ENCODE measurements at places on chromosomes 12 and 14. TPM values are rescaled to one million over a fixed set of nuclear protein-coding genes. Genes with fewer than 3 reads are reported as not detected.
A peak's percentile ranks its signal among the peaks of the same experiment; 100 is the strongest.

The AHNAK2 gene
- total RNA-seq, result 72.0 TPM

The TCL1B gene
- total RNA-seq, result not detected

The LTBP2 gene
- 10.4 TPM for total RNA-seq

The ZNF605 gene
- 15.2 TPM for total RNA-seq

The GPR162 gene
- 5.0 TPM for total RNA-seq

The TPPP2 gene
- total RNA-seq, result not detected

The LALBA gene
- total RNA-seq, result not detected

The MDM2 gene
- 103 TPM for total RNA-seq

The TBX5 gene
- not detected for total RNA-seq

The SLC5A8 gene
- total RNA-seq, result 1.6 TPM

The CYP46A1 gene
- total RNA-seq, result 0.82 TPM

The PTPRO gene
- 4.6 TPM for total RNA-seq

The ZNF219 gene
- 24.6 TPM for total RNA-seq

The SYNE3 gene
- 18.5 TPM for total RNA-seq

- no peaks in the 10 kb centered on the region for H3K4me1 ChIP-seq
- H3K36me3 ChIP-seq, result no peaks in the 10 kb centered on the region
- H3K4me3 ChIP-seq, result no peak overlapping the region
- no peak overlapping the region for H3K27ac ChIP-seq
- DNase-seq, result no peak
Measured at GRCh38 chr12:3170423-3171194, 93.4 kb downstream of the TSPAN9 start.

GRCh38 chr12:131266591-131267467 lies 313.1 kb downstream of the ADGRD1 start:
- no peak for DNase-seq
- H3K4me3 ChIP-seq, result no peak overlapping the region
- peaks cover 2% of the 10 kb centered on the region for H3K4me1 ChIP-seq
- H3K27ac ChIP-seq, result no peak overlapping the region
- no peaks in the 10 kb centered on the region for H3K27me3 ChIP-seq
- no peaks in the 10 kb centered on the region for H3K36me3 ChIP-seq

- H3K4me1 ChIP-seq, result peaks cover 25% of the 10 kb centered on the region
- H3K4me3 ChIP-seq, result peak overlapping the region; percentile 61
- DNase-seq, result no peak
- no peaks in the 10 kb centered on the region for H3K27me3 ChIP-seq
Measured at GRCh38 chr14:99604766-99605298, 825 bp upstream of the CCDC85C start.

GRCh38 chr12:27711317-27711682 lies 668 bp downstream of the MRPS35 start:
- H3K4me1 ChIP-seq, result no peaks in the 10 kb centered on the region
- DNase-seq, result no peak
- H3K27me3 ChIP-seq, result no peaks in the 10 kb centered on the region
- H3K4me3 ChIP-seq, result peak overlapping the region; percentile 93

- H3K27ac ChIP-seq, result no peak overlapping the region
- peaks cover 7% of the 10 kb centered on the region for H3K4me1 ChIP-seq
- H3K36me3 ChIP-seq, result no peaks in the 10 kb centered on the region
Measured at GRCh38 chr12:65282840-65283239, 4.4 kb downstream of the MSRB3 start.

DNA sequence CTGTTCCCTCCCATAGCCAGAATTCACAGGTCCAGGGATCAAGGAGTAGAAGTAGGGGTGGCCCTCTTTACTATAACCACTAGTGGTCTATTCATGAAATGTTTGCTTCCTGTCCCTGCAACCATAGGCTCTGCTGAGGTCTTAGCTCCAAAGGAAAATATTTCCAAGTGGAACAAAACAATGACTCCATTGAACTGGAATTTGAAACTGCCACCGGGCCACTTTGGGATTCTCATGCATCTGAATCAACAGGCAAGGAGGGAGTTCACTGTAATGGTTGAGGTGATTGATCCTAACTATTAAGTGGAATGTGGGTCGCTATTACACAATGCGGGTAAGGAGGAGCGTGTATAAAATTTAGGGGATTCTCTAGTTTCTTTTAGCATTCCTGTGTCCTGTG lies 197.0 kb downstream of the ETNK1 start:
- no peak for DNase-seq
- H3K36me3 ChIP-seq, result no peaks in the 10 kb centered on the region
- H3K27ac ChIP-seq, result no peak overlapping the region
- no peaks in the 10 kb centered on the region for H3K4me1 ChIP-seq

- no peak overlapping the region for H3K4me3 ChIP-seq
- peak; percentile 83 for DNase-seq
- H3K27me3 ChIP-seq, result no peaks in the 10 kb centered on the region
- H3K4me1 ChIP-seq, result no peaks in the 10 kb centered on the region
- H3K36me3 ChIP-seq, result no peaks in the 10 kb centered on the region
Measured at GRCh38 chr12:15856097-15856982, 25.8 kb upstream of the STRAP start.

DNA sequence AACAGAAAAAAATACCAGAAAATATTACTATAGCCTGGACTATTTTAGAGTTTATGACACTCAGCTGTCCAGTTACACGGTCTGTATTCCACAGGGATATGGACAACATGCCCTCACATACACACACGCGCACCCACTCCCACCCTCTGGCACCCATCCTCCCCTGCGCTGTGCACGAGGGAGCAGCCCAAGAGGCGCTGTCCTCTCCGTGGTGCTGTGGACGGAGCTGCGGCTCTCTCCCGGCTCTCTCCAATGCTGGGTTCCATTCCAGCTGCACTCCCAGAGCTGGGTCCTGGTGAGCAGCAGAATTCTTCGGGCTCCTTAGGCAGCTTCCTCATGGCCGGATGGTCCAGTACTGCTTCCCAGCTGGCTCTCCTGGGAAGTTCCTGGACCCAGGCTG lies 6.0 kb upstream of the NGB start:
- no peak overlapping the region for H3K4me3 ChIP-seq
- no peak overlapping the region for H3K27ac ChIP-seq
- no peaks in the 10 kb centered on the region for H3K4me1 ChIP-seq
- no peaks in the 10 kb centered on the region for H3K27me3 ChIP-seq

GRCh38 chr14:62706217-62706616 lies 339.0 kb downstream of the KCNH5 start:
- no peak overlapping the region for H3K4me3 ChIP-seq
- H3K36me3 ChIP-seq, result no peaks in the 10 kb centered on the region
- no peak overlapping the region for H3K27ac ChIP-seq

DNA sequence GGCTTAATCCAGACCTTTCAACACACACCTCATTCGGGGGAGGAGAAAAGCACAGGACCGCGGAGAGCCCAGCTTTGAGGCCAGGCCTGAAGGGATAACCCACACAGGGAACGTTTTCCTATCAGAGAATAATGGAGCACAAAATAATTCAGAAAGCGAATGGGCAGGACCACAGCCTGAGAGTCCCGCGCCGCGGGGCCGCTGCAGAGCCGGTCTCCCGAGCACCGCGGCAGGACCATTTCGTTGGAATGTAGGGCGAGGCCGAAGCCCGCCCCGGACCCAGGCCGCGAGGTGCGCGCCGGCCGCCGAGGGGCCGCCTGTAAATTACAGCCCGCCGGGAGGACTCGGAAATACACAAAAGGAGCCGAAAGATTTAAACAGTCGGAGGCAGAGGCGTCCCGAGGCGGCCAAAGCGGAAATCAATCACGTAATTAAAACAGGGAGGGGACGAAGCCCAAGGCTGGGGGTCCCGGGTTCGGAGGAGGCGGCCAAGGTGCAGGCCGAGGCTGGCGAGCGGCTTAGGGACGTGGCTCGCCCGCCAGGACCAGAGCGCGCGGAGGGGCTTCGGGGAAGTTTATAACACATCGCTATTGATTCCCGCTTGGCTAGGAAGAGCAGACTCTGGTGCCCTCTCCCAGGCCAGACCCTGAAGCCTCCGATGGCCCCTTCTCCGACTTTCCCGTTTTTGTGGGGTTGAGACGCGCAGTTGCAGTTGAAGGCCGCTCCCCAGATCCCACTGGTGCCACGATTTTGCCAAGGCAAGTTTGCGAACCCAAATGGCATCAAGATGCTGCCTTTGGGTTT lies 6.3 kb upstream of the HOXC4 start:
- H3K36me3 ChIP-seq, result no peaks in the 10 kb centered on the region
- DNase-seq, result peak; percentile 43
- peaks cover 9% of the 10 kb centered on the region for H3K4me1 ChIP-seq
- H3K4me3 ChIP-seq, result no peak overlapping the region
- H3K27ac ChIP-seq, result no peak overlapping the region
- H3K27me3 ChIP-seq, result peaks cover 7% of the 10 kb centered on the region

- no peaks in the 10 kb centered on the region for H3K27me3 ChIP-seq
- no peaks in the 10 kb centered on the region for H3K4me1 ChIP-seq
- H3K27ac ChIP-seq, result no peak overlapping the region
- H3K4me3 ChIP-seq, result no peak overlapping the region
- DNase-seq, result no peak
Measured at GRCh38 chr12:115268451-115268850, 584.5 kb upstream of the TBX3 start.

- H3K27me3 ChIP-seq, result no peaks in the 10 kb centered on the region
- H3K36me3 ChIP-seq, result no peaks in the 10 kb centered on the region
- no peaks in the 10 kb centered on the region for H3K4me1 ChIP-seq
- no peak overlapping the region for H3K4me3 ChIP-seq
- no peak overlapping the region for H3K27ac ChIP-seq
Measured at GRCh38 chr12:104201238-104202001, 14.2 kb upstream of the TXNRD1 start.

DNA sequence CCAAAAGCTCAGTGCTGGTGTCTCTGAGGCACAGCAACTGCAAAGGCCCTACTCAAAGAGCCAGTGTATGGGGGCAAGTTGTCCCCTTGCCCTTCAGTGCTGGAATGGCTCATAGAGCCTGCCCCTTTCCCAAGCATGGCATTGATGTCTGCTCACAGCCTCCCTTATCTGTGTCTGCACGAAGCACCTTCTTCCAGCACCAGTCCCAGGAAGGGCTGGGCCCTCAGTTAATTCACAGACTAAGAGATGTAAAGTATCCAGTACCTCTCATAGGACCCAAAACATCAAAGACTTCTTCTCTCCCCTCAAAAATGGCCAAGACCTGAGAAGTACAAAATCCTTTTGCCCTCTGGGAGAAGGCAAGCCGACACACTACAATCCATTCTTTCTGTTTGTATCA lies 1.6 kb upstream of the CMAS start:
- DNase-seq, result no peak
- H3K27me3 ChIP-seq, result no peaks in the 10 kb centered on the region
- H3K36me3 ChIP-seq, result no peaks in the 10 kb centered on the region
- no peaks in the 10 kb centered on the region for H3K4me1 ChIP-seq

- no peaks in the 10 kb centered on the region for H3K36me3 ChIP-seq
- H3K27ac ChIP-seq, result no peak overlapping the region
- no peaks in the 10 kb centered on the region for H3K27me3 ChIP-seq
- H3K4me1 ChIP-seq, result peaks cover 6% of the 10 kb centered on the region
- no peak for DNase-seq
- no peak overlapping the region for H3K4me3 ChIP-seq
Measured at GRCh38 chr14:105290621-105291346, 10.0 kb downstream of the BRF1 start.

DNA sequence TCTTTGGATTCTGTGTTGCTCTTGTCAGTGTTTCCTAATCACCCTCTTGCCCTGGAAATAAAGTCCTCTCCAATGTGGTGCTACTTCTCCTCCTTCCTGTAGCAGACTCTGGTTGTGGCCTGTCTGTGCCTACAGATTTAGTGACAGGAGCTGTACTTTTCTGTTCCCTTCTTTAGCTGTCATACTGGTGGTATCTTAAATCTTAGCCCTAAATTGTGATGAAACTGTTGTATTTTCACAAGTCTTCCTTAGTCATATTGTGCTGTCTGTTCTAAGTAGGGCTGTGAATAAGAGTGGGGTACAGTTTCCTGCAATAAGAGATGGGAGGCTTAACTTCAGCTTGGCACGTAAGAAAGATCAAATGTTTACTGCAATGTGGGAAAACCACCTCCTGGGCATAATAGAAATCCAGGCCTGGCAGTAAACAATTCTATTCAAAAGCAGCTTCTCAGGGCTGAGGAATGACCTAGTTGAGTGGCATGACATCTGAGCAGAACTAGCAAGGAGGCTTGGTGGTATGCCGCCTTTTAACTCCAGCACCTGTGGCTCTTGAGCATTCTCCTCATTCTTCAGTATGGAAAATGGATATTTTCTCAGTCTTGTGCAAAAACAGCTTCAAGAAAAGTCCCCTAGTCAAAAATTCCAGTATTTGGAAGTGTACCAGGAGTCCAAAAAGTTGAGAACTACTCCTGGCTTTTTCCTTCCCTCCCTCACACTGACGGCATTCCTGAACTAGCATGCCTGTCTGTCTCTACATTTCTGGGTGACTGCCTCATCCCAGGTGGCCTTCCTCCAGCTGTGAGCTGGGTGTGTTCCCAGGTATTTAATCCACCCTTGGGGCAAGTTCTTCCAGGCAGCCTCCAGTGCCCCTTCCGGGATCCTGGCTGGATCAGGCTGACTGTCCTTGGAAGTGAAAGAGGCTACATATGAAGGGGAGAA lies 19.5 kb downstream of the ANO6 start:
- no peak for DNase-seq
- no peaks in the 10 kb centered on the region for H3K36me3 ChIP-seq
- peaks cover 23% of the 10 kb centered on the region for H3K4me1 ChIP-seq
- H3K4me3 ChIP-seq, result peak overlapping the region; percentile 16

DNA sequence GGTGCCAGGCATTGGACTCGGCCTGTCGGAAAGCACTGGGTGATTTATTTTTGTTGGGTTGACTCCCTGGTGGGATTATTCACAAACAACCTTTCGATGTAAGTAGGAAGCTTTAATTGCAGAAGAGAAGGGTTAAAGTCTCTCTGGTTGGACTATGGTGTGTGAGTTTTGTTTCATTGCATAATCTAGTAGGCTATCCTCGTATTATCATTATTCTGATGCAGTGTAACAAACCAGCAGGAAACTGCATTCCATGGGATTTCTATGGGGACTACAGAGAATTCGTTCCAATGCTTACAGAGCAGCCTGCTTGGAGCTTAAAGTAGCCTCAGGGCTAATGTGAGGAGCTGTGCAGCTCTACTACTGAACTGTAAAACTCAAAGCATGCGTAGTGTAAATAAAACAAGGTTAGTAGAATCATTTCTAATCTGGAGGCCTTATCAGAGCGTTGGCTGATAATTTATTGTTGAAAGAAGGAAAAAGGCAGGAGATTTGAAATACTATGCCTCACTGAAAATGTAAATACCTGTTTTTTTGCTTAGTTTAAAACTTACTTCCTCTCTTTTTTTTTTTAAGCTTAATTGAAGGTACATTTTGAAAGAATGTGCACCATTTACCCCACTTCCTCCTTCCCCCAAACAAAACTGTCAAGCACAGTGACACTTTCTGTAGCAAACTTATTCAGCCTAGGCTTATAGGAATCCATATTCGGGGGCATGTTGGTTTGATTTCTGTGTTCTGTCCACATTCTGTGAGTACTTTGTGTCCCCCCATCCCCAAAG lies 226.7 kb downstream of the NPAS3 start:
- no peak overlapping the region for H3K27ac ChIP-seq
- H3K4me1 ChIP-seq, result no peaks in the 10 kb centered on the region
- no peaks in the 10 kb centered on the region for H3K27me3 ChIP-seq
- DNase-seq, result no peak
- no peaks in the 10 kb centered on the region for H3K36me3 ChIP-seq

- H3K36me3 ChIP-seq, result peaks cover 9% of the 10 kb centered on the region
- no peak overlapping the region for H3K27ac ChIP-seq
- peaks cover 7% of the 10 kb centered on the region for H3K4me1 ChIP-seq
- peak; percentile 92 for DNase-seq
Measured at GRCh38 chr12:94571556-94571955, 78.8 kb downstream of the TMCC3 start.

- H3K4me3 ChIP-seq, result no peak overlapping the region
- H3K27me3 ChIP-seq, result no peaks in the 10 kb centered on the region
- no peaks in the 10 kb centered on the region for H3K36me3 ChIP-seq
- H3K4me1 ChIP-seq, result no peaks in the 10 kb centered on the region
Measured at GRCh38 chr12:532908-533565, 73.3 kb downstream of the B4GALNT3 start.

Measured in kidney (tissue), 22 donors.